ENCODE measurements at places on chromosomes 7 and 10.

- no peak for DNase-seq
These were observed 38.3 kb upstream of the BTBD16 start for GRCh38 chr10:122232769-122233168.

- DNase-seq: peak; percentile 51
These were observed 1.9 kb downstream of the FOXK1 start for GRCh38 chr7:4683884-4684565.

DNA sequence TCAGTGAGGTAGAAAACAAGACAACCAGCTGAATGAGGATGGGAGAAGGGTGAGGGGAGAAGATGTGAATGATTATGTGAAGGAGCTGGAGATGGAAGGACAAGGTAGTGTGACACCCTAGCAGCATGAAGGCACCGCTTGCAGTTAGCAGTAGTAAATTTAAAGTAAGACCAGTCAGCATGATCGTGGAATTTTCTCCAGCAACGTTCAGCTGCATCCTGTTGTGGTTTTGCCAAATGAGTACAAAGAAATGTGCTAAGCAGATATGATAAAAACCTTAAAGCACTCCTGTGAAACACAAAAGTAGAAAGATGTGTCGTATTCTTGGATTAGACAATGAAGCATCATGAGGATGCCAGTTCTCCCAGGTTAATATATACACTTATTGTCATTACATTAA is 34.1 kb upstream of the IFRD1 start:
- no peak for DNase-seq

DNA sequence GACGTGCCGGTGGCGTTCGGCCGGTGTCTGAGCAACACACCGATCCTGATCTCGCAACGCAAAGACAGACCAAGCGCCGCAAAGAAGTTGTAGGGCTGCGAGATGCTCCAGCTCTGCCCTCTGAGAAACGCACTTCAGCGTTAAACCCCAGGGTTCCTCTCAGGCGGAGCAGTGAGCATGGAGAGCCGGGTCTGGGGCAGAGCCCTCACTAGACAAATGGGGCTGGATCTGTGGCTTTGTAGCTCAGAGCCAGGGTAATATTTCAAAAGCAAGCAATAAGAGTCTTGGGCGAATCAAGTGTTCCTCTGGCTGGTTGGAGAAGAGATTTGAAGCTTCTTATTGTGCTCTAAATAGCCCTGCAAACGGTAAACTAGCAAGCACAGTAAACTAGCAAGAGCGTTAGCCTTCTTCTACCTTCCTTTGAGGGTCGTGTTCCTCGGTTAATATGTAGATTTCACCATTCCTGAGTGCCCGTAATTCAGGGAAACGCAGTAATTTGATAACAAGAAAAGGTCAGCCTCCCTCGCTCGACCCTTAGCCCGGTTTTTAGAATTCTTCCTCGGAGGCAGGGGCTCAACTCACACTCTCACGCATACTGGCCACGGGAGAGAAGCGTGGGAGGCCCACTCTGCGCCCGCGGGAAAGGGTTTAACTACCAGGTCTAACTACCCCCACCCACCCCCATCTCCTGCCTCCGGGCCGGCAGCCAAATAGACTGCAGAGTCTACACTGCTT is 6.7 kb downstream of the SKAP2 start:
- no peak for DNase-seq

- no peak for DNase-seq
These were observed 15.6 kb upstream of the AKR1C3 start for GRCh38 chr10:5078547-5079180.

- DNase-seq: no peak
These were observed 44.7 kb upstream of the ZMIZ2 start for GRCh38 chr7:44703921-44704320.
